ENCODE measurements at places on chromosomes 2 and 18. TPM values are rescaled to one million over a fixed set of nuclear protein-coding genes. Genes with fewer than 3 reads are reported as not detected.

The PSTPIP2 gene
- 2.6 TPM for total RNA-seq

GRCh38 chr2:85288244-85288725 is 39.5 kb downstream of the TGOLN2 start:
- DNase-seq = peak; percentile 74

The STPG4 gene
- total RNA-seq = 12.7 TPM

DNA sequence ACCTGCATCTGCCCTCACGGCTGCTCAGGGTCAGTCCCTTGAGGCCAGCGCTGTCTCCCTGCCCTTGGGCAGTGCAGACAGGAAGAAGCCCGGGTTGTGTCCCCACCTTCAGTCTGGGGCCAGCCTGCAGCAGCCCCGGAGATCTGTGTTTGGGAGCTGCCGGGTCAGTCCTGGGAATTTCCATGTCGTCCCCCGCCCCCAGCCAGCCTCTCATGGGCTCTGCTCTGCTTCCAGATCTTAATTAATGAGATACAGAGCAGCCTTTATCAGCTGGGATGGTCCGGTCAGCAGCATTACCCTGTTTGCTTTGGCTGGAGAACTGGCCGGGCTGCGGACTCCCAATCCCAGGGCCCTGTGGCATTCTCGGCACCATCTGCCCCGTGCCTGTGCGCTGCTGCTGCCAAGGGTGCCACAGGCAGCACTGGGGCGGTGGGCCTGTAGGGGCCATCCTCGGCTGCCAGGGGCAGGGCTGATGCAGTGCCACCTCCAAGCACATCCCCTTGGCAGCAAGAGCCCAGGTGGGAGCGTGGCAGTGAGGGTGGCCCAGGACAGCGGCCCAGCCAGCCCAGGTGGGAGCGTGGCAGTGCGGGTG is 2.4 kb downstream of the BOK start:
- peak; percentile 26 for DNase-seq

DNA sequence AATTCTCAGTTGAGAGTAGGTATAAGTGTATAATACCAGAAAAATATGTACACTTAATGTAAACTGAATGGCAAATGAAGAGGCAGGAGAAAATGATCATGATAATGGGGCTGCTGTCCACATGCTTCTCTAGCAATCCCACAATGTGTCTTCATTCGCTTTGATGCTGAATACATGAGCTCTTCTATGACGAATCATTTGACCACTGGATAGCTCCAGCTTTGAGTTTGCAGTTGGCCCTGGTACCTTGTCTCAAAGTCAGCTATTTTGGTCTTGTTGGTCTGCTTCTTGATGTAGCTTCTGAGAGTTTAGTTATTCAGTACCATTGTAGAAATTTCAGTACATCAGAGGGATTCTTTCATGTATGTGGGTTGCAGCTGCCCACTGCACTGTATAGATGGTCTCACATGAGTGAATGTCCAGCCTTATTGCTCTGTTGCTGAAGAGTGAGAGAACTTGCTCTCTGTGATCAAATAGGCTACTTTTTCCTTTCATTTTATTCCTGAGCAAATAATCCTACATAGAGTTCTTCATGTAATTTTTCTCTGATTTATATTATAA is 105.1 kb downstream of the TTC27 start:
- no peak for DNase-seq

DNA sequence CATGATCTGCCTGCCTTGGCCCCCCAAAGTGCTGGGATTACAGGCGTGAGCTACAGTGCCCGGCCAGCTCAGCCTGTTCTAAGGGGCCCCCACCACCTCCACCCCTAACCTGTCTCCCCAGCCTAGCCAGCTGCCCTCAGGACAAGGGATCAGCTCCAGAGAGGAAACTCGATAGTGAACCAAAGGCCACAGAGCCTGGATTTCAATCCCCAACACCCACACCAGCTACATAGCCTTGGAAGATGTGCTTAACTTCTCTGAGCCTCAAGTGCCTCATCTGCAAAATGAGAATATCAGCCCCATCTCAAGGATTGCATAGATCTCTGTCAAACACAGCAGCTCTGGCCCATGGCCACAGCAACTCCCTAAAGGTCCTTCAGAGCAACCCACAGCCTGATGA is 32.0 kb downstream of the BIN1 start:
- no peak for DNase-seq

The TGFA gene
- total RNA-seq = 104 TPM

- DNase-seq = no peak
Observed at GRCh38 chr2:69226903-69227302, 160.1 kb downstream of the GFPT1 start.

DNA sequence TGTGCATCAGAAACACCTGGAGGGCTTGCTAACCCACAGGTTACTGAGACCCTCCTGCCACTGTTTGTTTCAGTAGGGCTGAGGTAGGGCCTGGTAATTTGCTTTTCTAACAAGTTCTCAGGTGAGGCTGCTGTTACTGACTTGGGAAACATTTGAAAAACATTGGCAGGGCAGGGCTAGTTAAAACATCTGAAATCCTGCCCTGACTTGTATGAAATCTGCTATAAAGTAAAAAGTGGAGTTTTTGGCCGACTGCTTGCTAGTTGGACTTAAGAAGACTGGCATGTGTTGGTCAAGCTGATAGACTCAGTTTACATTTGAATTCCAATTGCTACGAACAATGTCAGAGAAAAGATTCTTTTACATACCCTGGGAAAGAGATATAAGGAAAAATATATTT is 111.6 kb upstream of the DLX2 start:
- DNase-seq = no peak

DNA sequence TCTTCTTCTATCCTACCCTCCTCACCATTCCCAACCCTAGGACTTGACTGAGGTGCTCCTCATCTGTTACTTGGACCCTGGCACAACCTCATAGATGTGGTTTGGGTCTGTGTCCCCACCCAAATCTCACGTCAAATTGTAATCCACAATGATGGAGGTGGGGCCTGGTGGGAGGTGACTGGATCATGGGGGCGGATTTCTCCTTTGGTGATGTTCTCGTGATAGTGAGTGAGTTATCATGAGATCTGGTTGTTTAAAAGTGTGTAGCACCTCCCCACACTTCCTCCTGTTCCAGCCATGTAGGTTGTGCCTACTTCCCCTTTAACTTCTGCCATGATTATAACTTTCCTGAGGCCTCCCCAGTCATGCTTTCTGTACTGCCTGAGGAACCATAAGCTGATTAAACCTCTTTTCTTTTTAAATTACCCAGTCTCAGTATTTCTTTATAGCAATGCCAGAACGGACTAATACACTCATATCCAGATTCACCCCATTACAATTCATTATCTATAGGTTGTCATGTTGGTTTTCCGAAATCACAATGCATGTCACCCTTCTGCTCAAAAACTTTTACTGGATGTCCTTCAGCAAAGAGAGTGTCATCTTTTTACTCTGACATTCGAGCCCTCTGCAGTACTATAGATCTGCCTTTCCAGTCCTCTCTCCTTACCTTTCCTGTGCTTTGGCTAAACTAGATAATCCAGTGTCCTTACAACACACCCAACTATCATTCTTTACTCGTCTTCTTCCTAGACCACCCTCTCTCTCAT is 45.7 kb downstream of the APOB start:
- no peak for DNase-seq

GRCh38 chr18:56913941-56914340 is 232.9 kb upstream of the BOD1L2 start:
- DNase-seq = no peak

DNA sequence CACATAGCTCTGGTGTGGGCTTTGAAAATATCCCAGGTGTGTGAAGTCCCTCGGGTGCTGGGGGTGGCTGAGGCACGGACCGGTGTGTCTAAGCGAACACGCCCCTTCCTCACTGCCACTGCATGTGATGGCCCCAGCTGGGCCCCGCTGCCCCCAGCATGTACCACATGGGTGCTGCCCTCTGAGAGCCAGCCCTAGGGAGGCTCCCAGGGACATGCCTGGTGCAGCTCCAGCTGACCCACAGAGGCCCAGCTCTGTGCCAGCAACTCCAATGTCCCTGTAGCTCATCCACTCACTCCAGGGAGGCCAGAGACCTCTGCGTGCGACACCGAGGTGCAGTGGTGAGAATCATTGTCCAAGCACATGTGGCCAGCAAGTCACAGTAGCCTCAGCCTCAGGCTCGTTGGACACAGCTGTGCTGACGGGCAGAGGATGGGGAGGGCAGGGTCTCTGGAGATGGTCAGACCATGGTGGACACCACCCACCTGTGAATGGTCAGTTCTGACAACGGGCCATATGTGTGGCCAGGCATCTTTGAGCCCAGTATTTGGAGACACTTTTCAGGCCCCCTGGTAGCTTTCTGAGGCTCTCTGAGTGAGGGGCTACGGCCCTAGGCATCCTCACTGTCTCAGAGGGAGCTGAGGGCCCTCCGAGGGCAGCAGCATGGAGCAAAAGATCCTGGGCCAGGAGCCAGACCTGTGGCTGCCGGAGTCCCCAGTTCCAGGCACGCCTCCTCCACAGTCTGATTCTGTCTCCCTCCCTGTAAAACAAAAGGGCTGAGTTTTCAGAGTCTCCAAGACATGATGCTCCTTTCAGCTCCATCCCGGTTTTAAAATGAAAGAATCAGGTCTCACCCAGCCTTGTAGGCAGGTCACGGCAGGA is 220.7 kb downstream of the NDUFA10 start:
- no peak for DNase-seq

The DSC2 gene
- 42.4 TPM for total RNA-seq

The NEU2 gene
- not detected for total RNA-seq

DNA sequence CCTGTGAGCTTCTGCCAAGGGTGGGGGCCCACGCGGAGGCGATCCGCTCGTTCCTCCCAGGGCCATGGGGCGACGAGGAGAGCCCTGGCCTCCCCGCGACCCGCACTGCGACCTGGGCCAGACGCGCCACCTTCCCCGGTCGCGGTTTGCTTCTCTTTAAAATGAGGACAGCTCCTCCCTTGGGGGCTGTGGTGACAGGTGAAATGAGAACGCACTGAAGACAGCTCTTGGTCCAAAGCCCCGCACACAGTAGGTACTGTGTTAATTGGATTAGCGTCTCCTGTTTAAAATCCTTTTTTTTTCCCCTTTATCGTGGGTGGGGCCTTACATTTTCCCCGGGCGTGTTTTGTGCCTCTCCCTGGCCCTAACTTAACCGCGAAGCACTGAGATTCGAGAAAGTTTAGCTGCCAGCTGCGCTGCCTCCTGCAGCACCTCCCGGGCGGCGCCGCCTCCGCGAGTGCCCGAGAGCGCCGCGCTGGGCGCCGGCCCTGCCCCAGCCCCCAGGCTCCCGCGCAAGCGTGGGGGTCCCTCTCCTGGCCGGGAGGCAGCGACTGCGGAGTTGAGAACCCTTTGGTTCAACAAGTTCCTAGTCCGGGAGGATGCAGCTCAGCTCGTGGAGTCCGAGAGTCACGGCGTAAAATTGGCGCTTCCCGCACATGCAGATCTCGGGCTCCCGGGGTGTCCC is 1.1 kb downstream of the HPCAL1 start:
- peak; percentile 64 for DNase-seq

DNA sequence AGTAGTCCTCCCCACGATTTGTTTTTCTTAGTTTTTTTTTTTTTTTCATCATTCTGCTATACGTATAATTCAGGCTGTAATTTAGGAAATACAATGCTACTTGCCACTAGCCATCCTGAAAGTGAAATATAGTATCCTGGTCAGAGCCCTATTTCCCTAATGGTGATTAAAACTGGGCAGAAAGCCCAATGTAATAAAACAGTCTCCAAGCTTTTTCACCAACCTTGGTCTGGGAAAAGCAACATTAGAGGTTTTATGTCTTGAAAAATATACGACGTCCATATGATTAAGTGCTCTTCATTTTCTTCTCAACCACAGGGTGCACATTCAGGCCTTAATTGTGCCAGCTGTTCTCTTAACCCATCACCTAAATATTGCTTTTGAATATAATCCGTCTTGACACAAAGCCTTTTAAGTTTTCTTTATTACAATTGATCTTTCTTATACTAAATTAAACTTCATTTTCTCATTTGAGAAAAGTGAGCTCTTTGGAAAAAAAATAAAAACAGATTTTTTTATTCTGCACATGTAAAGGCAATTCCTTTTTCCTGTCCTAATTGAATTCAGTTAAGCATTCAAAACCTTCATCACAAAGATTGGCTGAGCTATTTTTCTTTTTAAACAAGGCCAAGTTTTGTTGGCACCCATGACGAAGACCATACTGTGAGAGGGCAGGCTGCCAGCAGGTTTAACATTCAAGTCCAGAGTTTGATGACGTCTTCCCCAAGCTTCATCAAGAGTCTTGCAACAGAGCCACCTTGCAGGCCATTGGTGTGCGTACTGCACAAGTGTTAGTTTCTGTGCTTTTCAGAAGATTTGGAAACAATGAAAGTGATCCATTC is 52.7 kb downstream of the MAP2 start:
- no peak for DNase-seq

The ABCB11 gene
- total RNA-seq = 2.1 TPM

GRCh38 chr18:79064228-79064627 is 5.0 kb upstream of the ATP9B start:
- DNase-seq = no peak

DNA sequence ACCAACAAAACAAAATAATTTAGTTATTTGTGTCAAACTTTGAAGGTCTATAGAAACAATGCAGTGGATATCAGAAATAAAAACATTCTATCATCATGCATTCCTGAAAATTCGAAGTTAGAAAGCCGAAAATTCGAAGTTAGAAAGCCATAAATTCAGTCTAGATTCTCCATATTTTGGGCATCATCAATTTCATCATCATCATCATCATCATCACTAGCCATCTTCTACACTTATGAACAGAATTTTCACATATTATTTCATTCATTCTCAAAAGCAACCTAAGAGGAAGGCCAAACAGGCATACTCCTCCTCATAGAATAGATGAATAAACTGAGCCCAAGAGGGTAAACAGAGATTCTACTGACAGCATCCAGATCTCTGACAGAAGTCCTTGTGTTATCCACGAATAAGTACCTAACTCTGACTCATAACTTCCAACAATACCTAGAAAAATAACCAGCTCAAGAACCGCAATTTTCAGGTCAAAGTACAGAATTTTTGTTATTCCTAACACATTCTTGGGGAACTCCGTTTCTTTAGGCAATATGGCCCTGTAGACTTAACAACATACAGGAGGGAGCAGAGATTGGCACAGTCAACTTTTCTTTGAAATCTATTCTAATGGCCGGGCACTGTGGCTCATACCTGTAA is 84.7 kb downstream of the TCF4 start:
- no peak for DNase-seq

GRCh38 chr2:140481136-140481535 is 1649.7 kb downstream of the LRP1B start:
- no peak for DNase-seq

GRCh38 chr2:215536510-215536909 is 100.6 kb upstream of the FN1 start:
- no peak for DNase-seq

- no peak for DNase-seq
Observed at GRCh38 chr2:204763974-204764703, 218.9 kb downstream of the PARD3B start.

All from Calu3 (cell line).